Mesothelial cell of epicardium (in vitro differentiated cells): ENCODE measurements at places on chromosomes 6 and 20. TPM values are rescaled to one million over a fixed set of nuclear protein-coding genes. Genes with fewer than 3 reads are reported as not detected.
A peak's percentile ranks its signal among the peaks of the same experiment; 100 is the strongest.

The SFTA2 gene
- total RNA-seq: not detected in 3 replicates

The TRIM10 gene
- total RNA-seq: not detected in 3 replicates

DNA sequence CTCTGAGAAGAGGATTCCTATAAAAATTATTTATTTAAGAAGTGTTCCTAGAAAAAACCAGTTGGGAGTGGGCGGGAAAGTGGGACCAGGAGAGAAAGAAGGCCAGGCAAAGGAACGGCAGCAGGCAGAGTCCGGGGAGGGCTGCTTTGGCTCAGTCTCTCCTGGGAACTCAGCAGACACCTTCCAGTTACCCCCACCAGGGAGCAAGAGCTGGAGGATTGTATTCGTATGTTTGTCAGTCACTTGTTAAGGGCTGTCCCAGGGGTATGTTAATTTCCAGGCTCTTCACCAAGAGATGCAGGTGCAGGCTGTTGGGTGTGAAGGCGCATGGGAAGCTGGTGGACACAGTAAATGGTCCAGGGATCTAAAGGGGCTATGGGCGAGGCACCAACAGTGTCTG lies 53.0 kb upstream of the CHD6 start:
- H3K27me3 ChIP-seq: peaks cover 61% of the 10 kb centered on the region
- H3K4me3 ChIP-seq: no peak overlapping the region
- no peak for DNase-seq
- no peaks in the 10 kb centered on the region for H3K36me3 ChIP-seq

- no peak for DNase-seq
- peaks cover 18% of the 10 kb centered on the region for H3K4me1 ChIP-seq
- H3K36me3 ChIP-seq: no peaks in the 10 kb centered on the region
Observed at GRCh38 chr20:38296433-38296832, 7.5 kb upstream of the BPI start.

The FAM83C gene
- total RNA-seq: 0.07 TPM in 1 of 3 replicates, not detected in the others

- H3K4me3 ChIP-seq: no peak overlapping the region
- no peak overlapping the region for H3K27ac ChIP-seq
- H3K36me3 ChIP-seq: no peaks in the 10 kb centered on the region
- DNase-seq: no peak
- H3K27me3 ChIP-seq: no peaks in the 10 kb centered on the region
- H3K4me1 ChIP-seq: peaks cover 8% of the 10 kb centered on the region
Observed at GRCh38 chr6:146892613-146893401, 294.0 kb downstream of the ADGB start.

- no peak overlapping the region for H3K27ac ChIP-seq
- H3K27me3 ChIP-seq: peaks cover 32% of the 10 kb centered on the region
- no peak overlapping the region for H3K4me3 ChIP-seq
- no peaks in the 10 kb centered on the region for H3K36me3 ChIP-seq
Observed at GRCh38 chr6:72446430-72446829, 175.4 kb upstream of the KCNQ5 start.

GRCh38 chr6:93418408-93419303 lies 703 bp downstream of the EPHA7 start:
- peaks cover 43% of the 10 kb centered on the region for H3K27me3 ChIP-seq
- H3K36me3 ChIP-seq: no peaks in the 10 kb centered on the region
- peak overlapping the region; percentile 94 for H3K27ac ChIP-seq
- peaks cover 27% of the 10 kb centered on the region for H3K4me1 ChIP-seq

The E2F1 gene
- total RNA-seq: 16.7 to 18.1 TPM (median 16.9 TPM) in 3 replicates

The FOXS1 gene
- 1.9 to 2.5 TPM (median 2.1 TPM) in 3 replicates for total RNA-seq

DNA sequence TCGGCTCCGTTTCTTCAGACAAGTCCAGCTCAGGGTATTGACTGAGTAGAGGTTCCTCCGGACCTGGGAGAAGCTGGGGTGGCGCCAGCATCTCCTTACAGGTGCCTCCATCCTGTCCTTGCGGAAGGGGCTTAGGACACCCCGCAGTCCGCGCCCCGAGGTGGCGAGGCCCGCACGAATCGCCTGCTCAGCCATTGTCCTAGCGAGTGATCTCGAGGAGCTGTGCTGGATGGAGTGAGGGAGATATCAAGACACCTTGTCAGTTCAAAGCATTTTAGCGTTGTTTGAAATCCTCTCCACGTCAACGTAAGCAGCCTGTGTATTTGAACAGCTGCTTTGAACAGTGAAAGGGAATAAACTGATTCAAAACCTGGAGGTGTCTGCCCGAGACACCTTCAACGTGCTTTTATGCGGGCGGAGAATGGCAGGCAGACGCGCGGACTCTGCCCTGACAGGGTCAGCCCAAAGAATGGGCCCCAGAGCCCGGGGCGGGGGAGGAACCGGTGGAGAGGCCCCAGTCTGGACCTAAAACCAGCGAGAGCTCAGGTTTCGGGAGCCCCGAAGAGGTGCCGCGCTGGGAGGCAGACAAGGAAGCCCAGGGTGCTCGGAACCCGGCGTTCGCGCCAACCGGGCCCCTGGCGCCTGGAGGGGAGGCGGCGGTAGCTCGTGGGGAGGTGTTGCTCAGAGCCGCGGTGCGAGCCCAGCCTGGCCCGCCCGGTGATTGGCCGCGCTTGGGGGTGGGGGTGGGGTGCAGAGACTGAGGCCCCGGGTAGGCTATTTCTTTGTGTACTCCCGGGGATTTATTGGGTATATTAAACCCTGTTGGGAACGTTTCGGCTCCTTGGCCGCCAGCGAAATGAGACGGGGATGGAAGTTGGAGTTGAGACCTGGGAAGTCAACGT lies 3.1 kb upstream of the POU3F2 start:
- H3K4me3 ChIP-seq: peak overlapping the region; percentile 47
- peaks cover 97% of the 10 kb centered on the region for H3K27me3 ChIP-seq
- no peak for DNase-seq
- H3K27ac ChIP-seq: no peak overlapping the region

The NRN1 gene
- not detected in 3 replicates for total RNA-seq

DNA sequence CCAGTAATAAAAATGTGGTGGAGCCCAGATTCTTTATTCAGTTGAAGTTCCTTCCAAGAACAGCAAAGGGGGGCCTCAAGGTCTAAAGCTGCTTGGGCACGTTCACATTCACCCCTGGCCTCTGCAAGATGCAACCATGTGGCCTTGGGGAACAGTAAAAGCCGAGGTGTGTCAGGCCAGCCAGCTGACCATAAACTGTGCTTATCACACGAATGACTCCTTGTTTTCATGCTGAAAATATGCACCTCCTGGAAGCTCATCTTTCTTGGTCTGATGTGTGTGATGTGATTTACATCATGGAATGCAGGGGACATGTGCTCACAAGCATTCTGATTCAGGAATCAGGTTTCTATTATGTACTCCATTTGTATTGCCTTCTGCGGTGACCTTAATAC lies 211.6 kb upstream of the MARCKS start:
- H3K27ac ChIP-seq: peak overlapping the region; percentile 94
- H3K4me3 ChIP-seq: peak overlapping the region; percentile 4
- no peaks in the 10 kb centered on the region for H3K36me3 ChIP-seq
- H3K4me1 ChIP-seq: peaks cover 52% of the 10 kb centered on the region

The CST1 gene
- total RNA-seq: not detected in 3 replicates

DNA sequence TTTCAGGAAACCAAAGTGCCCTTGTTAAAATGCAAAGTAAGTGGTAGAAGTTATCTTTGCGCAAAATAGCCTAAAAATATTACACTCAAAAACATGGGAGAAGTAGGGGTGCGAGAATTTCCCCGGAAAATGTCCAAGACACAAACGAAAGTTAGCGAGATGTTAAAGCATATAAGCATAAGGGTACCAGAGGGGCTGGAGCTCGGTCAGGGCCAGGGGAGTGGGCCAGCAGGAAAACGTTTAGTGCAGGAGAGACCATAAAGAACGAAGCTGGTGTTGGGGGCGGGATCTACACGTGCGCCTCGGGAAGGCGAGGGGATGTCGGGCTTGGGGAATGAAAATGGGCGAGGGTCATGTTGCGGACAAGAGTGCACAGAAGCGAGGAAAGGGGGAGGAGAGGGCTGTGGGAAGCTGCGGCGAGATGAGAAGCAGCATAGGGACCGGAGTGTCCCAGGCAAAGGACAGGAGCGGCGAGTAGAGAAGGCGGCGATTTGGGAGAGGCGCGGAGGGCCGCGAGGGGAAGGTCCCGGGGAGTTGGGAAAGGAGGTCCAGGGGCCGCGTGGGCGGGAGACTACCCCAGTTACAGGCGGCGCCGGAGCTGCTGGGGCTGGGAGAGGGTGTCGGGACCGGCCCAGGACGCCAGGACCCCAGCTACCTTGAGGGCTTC lies 600 bp downstream of the XPO5 start:
- no peaks in the 10 kb centered on the region for H3K27me3 ChIP-seq
- peaks cover 11% of the 10 kb centered on the region for H3K36me3 ChIP-seq
- peak overlapping the region; percentile 91 for H3K27ac ChIP-seq
- peaks cover 31% of the 10 kb centered on the region for H3K4me1 ChIP-seq
- no peak for DNase-seq

The SPATS1 gene
- not detected in 3 replicates for total RNA-seq

GRCh38 chr20:8094850-8095249 lies 37.2 kb upstream of the PLCB1 start:
- no peak for DNase-seq
- H3K27me3 ChIP-seq: peaks cover 12% of the 10 kb centered on the region

DNA sequence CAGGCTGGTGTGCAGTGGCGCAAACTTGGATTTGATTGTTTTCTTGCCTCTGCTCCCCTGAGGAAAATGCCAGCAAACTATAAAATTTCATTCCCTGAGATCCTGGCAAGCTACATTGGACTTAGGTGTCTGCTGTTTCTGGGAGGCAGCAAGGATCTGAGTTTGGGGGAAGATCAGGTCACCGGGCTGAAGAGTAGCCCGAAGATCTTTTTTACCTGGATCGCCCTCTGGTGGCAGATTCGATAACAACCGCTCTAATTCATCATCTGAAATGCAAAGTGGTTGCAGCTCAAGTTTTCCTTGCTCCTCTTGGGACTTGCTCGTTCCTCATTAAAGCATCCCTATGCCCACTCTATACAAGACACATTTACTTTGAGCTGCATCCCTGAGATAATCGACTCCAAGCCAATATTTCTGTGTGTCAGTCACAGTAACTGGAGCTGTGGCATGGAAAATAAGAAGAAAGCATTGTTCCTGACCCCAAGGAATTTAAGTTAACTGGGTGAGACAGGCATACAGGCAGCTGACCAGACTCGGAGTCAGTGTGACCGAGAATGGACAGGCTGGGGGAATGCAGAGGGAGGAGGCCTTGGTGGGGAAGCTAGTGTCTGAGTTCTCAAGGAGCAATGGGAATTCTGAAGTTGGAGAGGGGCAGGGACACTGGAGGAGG lies 131.8 kb upstream of the PROKR2 start:
- peaks cover 26% of the 10 kb centered on the region for H3K27me3 ChIP-seq
- no peak overlapping the region for H3K4me3 ChIP-seq
- peaks cover 7% of the 10 kb centered on the region for H3K4me1 ChIP-seq

- peaks cover 5% of the 10 kb centered on the region for H3K4me1 ChIP-seq
- H3K27ac ChIP-seq: no peak overlapping the region
- peaks cover 4% of the 10 kb centered on the region for H3K36me3 ChIP-seq
- H3K4me3 ChIP-seq: no peak overlapping the region
- H3K27me3 ChIP-seq: peaks cover 2% of the 10 kb centered on the region
- DNase-seq: peak; percentile 32
Observed at GRCh38 chr6:170117111-170117972, 173.5 kb downstream of the DLL1 start.

The TBC1D7 gene
- 25.3 to 26.8 TPM (median 26.4 TPM) in 3 replicates for total RNA-seq

The VIP gene
- not detected in 3 replicates for total RNA-seq

The ANKRD66 gene
- total RNA-seq: not detected in 3 replicates

The PPP1R16B gene
- 0.04 TPM in 1 of 3 replicates, not detected in the others for total RNA-seq

GRCh38 chr6:357791-358341 lies 33.7 kb upstream of the IRF4 start:
- H3K27me3 ChIP-seq: no peaks in the 10 kb centered on the region
- H3K36me3 ChIP-seq: no peaks in the 10 kb centered on the region
- no peak overlapping the region for H3K27ac ChIP-seq
- no peak for DNase-seq

- peaks cover 59% of the 10 kb centered on the region for H3K27me3 ChIP-seq
- no peak overlapping the region for H3K4me3 ChIP-seq
- H3K4me1 ChIP-seq: peaks cover 7% of the 10 kb centered on the region
- DNase-seq: no peak
Observed at GRCh38 chr20:63483834-63484233, 11.4 kb upstream of the KCNQ2 start.

The NDRG3 gene
- total RNA-seq: 23.4 to 24.3 TPM (median 23.6 TPM) in 3 replicates

DNA sequence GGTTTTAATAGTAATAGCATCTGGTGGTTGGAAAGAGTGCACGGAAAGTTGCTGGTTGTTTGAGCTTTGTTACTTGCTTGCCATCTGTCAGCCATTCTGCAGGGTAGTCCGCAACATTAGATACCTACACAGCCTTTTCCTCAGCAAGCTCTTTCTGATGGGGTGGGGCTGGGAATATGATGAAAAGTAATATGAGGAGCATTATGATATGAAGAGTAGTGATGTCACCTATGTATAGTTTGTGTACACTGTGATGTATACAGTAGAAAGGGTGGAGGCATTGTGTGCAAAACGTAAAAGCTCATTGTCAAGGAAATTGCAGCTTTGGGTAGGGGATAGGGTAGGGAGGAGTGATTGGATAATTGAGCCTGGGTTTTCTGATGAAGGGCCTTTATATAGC lies 16.1 kb downstream of the SCAF8 start:
- H3K27ac ChIP-seq: peak overlapping the region; percentile 28
- DNase-seq: no peak
- no peaks in the 10 kb centered on the region for H3K27me3 ChIP-seq

The ISM1 gene
- total RNA-seq: 5.0 to 6.0 TPM (median 5.6 TPM) in 3 replicates

The CENPB gene
- total RNA-seq: 63.0 to 64.2 TPM (median 63.0 TPM) in 3 replicates

The ERMARD gene
- 44.1 to 46.7 TPM (median 45.6 TPM) in 3 replicates for total RNA-seq

The CGAS gene
- 0.27 to 0.65 TPM (median 0.52 TPM) in 3 replicates for total RNA-seq

The WFDC5 gene
- total RNA-seq: not detected in 3 replicates

- peaks cover 36% of the 10 kb centered on the region for H3K4me1 ChIP-seq
- H3K4me3 ChIP-seq: no peak overlapping the region
- DNase-seq: no peak
- no peaks in the 10 kb centered on the region for H3K27me3 ChIP-seq
- H3K36me3 ChIP-seq: peaks cover 9% of the 10 kb centered on the region
Observed at GRCh38 chr6:25519856-25520255, 132.2 kb upstream of the SCGN start.

GRCh38 chr20:40744818-40745175 lies 55.8 kb upstream of the MAFB start:
- no peak for DNase-seq
- no peaks in the 10 kb centered on the region for H3K36me3 ChIP-seq
- peaks cover 84% of the 10 kb centered on the region for H3K27me3 ChIP-seq
- peaks cover 2% of the 10 kb centered on the region for H3K4me1 ChIP-seq
- no peak overlapping the region for H3K27ac ChIP-seq

The GPSM3 gene
- 7.6 to 10.1 TPM (median 8.6 TPM) in 3 replicates for total RNA-seq

The PRR18 gene
- total RNA-seq: 0.20 to 0.38 TPM (median 0.31 TPM) in 3 replicates

DNA sequence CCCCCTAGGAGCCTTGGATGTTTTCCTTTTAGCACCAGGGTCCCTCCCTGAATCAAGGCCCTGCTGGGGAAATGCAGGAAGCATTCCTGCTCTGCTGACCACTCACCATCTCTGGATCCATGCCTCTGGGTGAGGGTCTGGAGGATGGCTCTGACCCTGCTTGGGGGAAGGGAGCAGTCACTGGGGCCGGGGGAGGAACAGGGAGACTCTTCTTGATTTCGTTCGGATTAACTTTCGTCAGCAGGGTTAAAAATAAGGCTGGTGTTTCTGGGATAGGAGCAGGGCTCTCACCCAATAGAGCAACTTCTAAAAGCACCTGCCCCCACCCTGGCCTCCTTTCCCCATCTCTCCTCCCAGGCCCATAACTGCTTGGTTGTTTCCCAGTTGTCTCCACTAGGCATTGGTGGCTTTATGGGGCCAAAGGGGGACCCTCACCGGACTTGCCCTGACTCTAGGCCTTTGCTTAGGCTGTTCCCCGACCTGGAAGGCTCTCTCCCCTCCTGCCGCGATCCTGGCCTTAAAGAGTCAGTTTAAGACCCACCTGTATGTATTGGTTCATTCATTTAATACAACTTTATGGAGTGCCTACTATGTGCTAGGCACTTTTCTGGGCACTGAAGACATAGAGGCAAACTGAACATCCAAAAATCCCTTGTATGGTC lies 63.0 kb downstream of the JPH2 start:
- DNase-seq: no peak
- no peaks in the 10 kb centered on the region for H3K27me3 ChIP-seq
- no peaks in the 10 kb centered on the region for H3K36me3 ChIP-seq
- H3K4me1 ChIP-seq: peaks cover 5% of the 10 kb centered on the region
- H3K4me3 ChIP-seq: no peak overlapping the region
